ENCODE measurements at places on chromosomes 5 and 9.

- DNase-seq: no peak
These were observed 51.6 kb downstream of the DCAF10 start for GRCh38 chr9:37852222-37852621.

- no peak for DNase-seq
These were observed 480.1 kb downstream of the CDH12 start for GRCh38 chr5:22372826-22373660.

DNA sequence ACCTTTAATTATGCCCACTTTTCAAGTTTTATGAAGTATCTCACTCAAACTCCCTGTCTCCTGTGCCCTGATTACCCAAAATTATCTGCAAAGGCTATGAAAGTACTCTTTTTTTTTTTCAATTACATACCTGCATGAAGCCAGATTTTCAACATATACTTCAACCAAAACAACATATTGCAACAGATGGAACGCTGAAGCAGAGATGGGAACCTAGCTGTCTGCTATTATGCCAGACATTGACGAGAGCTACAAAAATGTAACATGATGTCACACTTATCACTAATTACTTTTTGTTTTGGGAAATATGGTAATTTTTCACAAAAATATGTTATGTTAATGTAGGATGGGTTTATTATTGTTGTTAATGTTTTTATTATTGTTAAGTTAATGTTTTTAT, 86.5 kb upstream of the SLC1A3 start:
- no peak for DNase-seq

DNA sequence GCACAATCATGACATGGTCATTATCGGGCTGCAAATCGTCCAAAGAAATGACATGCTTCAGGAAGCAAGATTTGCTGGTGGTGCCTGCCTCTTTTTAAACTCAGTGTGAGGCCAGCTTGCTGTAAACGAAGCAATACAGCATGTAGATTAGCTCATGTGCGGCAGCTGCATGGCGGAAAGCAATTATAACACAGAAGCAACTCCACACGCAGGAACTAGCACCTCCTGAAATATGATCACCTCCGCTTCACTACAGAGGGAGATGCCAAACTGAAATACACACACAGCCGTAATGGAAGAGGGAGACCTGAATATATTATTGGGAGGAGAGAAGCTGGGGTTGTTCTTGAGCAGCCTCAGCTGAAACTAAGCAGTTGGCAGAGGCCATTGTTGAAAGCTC, 312.5 kb downstream of the PSAT1 start:
- DNase-seq: no peak

GRCh38 chr5:55636177-55636576, 75.9 kb downstream of the SLC38A9 start:
- DNase-seq: no peak

All from RKO (cell line).